Midbrain (tissue), 1 donor: ENCODE measurements at places on chromosomes 6 and 20.

- no peak for DNase-seq
These were observed 148.7 kb downstream of the SOX4 start for GRCh38 chr6:21742238-21742660.

DNA sequence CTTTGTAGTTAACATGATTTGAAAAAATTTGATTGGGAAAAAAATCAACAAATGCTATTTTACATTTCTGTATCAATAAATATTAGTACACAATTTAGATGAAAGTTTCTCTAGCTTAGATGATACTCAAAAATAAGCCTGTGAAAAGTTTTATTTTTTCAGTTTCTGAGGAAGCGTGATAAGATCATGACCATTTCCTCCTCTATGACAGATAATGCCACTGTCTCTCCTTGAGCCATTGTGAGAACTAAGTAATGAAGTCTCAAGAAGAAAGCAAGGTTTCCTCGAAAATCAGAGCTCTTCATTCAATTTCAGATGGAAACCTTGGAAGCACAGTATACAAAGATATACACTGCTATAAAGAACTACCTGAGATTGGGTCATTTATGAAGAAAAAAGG, 395.0 kb downstream of the HDGFL1 start:
- DNase-seq: no peak

- no peak for DNase-seq
These were observed 21.2 kb downstream of the C6orf132 start for GRCh38 chr6:42120895-42121865.

DNA sequence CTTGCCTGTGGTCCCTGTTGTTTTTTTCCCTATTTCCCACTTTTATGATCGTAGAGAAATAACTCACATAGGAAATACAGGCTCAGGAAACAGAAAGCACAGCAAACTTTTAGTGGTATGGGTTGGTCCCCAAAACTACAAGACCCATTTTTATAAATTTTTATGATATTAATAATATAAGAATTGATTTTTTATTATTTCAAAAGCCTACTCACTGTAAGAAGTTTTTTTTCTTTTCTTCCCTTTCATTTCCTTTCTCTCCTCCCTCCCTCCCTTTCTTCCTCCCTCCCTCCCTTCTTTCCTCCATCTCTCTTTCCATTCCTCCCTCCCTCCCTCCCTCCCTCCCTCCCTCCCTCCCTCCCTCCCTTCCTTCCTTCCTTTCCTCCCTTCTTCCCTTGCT, 141.5 kb downstream of the ZDHHC14 start:
- no peak for DNase-seq

GRCh38 chr20:50654904-50655303, 36.4 kb downstream of the RIPOR3 start:
- DNase-seq: no peak

GRCh38 chr6:110618591-110619267, 142.3 kb upstream of the SLC22A16 start:
- DNase-seq: peak; percentile 37

GRCh38 chr20:49696594-49696993, 17.1 kb downstream of the B4GALT5 start:
- no peak for DNase-seq

DNA sequence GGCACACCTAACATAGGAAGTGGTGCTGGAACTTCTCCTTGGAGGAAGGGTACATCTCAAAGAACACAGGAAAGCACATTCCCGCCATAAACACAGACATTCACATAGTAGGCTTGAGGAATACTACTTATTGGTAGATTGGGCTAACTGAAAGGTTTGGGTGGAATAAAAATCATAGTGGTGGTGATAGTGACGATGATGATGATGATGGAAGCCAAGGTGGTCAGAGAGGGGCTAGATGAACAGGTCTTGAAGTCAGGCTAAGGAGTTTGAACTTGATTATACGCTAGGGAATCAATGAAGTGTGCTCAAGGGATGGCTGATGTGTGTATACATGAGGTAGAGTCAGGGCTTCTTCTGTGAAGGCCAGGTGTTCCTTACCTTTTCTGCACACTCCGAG, 12.0 kb upstream of the PLEKHG1 start:
- DNase-seq: no peak

GRCh38 chr6:98830146-98830545, 4.2 kb upstream of the POU3F2 start:
- no peak for DNase-seq

DNA sequence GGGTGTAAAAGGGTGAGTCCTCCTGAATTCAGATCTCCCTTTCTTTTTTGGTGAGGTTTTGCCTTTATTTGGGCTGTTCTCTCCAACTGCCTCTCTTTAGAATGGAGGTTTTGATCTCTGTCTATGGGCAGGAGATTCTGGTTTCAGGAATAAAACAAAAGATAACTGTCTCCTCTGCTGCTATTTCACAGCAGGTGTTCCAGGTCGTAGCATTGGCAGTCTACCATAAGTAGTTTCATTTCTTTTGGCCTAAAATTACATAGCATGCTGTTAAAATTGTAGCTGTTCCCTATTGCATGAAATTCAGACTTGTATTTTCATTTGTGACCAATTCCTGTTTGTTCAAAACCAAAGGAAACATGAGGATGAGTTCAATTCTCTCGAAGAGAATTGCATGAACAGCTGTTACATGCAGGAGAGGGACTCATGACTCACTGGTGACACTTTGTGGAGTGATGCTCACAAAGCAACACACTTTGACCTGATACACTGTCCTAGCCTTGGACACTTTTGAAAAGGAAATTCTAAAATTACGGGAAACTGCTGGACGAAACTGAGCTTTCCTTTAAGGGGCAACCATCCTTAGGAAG, 76.8 kb upstream of the SIRPG start:
- DNase-seq: peak; percentile 36

DNA sequence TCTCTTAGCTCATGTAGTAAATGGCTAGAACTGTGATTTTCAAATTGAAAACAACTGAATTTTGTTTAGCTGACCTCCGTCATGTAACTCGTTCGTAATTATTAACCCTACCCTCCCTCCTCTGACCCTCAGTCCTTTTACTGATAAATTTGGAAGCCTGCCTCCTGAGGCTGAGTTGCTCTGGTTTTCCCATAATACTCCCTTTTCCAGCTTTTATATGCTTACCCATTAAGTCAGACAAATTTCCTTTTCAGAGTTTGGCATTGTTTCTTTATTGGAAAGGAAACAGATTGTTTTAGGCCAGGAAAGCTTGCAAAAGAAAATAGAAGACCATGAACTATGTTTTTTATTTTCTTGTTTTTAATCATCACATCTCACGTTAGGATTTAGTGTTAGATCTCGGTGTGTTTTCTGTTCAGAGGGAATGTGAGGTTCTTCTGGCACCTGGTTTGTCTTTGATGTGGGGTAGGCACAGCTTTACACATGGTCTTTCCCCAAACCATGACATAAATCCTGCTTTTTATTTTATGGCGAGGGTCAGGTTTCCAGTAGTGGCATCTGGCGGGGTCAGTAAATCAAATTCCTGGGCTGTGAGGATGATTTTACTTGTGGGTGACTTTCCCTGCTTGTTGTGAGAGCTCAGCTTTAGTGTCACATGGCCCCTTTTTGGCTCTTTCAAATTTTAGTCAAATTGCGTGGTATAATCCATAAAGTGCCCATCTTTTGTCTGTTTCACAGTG, 24.5 kb downstream of the PLCB4 start:
- DNase-seq: no peak

- DNase-seq: no peak
These were observed 167.0 kb upstream of the SASH1 start for GRCh38 chr6:148175550-148176188.

DNA sequence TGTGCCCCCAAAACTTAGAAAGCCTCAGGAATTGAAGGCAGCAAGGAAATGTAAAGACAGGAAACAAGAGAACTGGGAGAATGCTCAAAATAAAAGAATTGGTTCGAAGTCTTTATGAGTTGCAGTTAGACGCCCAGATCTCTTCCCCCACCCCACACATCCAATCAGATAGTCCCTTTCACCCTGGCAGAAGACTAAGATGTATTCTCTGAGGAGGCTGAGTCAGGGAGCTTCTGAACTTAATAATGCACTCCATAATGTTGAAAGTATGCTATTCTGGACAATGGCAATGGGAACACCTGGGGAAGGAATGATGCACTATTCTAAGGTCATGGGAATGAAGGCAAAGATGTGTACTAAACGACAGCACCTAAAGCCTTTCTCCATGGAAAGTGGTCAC, 173.6 kb downstream of the MTFR2 start:
- no peak for DNase-seq

- DNase-seq: no peak
These were observed 159.8 kb upstream of the SYNDIG1 start for GRCh38 chr20:24309596-24309995.

- DNase-seq: no peak
These were observed 118.3 kb downstream of the STXBP5 start for GRCh38 chr6:147322299-147323162.

GRCh38 chr6:19590501-19591131, 246.6 kb upstream of the ID4 start:
- no peak for DNase-seq

DNA sequence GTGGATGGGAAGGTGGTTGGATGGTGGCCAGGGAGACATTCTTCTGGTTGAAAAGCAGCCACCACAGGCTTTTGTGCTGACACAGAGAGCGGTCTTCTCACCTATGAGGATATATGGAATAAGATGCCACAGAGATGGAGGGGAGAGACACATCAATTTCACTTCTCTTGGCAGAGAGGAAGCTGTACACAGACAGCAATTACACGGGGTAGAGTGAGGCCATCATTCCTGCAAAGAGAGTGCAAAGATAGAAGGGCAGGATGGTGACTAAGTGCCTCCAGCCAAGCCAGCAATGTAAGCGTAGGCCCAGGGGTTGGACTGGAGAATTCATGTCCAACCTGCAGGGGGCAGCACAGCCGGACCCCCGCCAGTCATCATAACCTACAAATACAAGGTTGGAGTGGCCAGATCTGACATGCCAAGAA, 56.4 kb downstream of the NRN1 start:
- DNase-seq: no peak

GRCh38 chr20:19515074-19515473, 243.0 kb upstream of the RIN2 start:
- no peak for DNase-seq

GRCh38 chr6:91697010-91697695, 1110.3 kb upstream of the MAP3K7 start:
- DNase-seq: no peak

GRCh38 chr6:142306736-142307135, 4.9 kb downstream of the ADGRG6 start:
- DNase-seq: no peak

DNA sequence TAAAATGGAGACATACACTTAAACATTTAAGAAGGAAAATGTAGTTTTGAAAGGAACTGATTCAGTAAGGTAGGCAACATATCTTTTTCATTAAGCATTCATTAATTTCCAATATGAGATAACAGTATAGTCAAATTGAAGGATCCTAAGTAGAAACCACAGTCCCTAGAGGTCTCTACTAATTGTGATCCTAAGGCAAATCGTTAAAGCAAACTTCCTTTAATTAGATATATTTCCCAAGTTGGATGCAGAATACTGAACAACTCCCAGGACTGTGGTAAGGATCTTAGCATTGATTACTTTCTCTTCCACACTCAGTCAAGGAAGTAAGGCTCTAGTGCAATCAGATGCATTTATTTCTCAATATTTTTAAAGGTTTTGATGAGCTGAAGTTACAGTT, 604.1 kb upstream of the GJE1 start:
- DNase-seq: no peak
